ENCODE measurements at places on chromosomes 13 and 19.

GRCh38 chr19:38036707-38037611, 130.0 kb downstream of the SIPA1L3 start:
- no peak for DNase-seq

- DNase-seq = no peak
Measured at GRCh38 chr13:33262997-33263396, 22.6 kb downstream of the STARD13 start.

- no peak for DNase-seq
Measured at GRCh38 chr19:6358003-6358402, 3.3 kb upstream of the CLPP start.

DNA sequence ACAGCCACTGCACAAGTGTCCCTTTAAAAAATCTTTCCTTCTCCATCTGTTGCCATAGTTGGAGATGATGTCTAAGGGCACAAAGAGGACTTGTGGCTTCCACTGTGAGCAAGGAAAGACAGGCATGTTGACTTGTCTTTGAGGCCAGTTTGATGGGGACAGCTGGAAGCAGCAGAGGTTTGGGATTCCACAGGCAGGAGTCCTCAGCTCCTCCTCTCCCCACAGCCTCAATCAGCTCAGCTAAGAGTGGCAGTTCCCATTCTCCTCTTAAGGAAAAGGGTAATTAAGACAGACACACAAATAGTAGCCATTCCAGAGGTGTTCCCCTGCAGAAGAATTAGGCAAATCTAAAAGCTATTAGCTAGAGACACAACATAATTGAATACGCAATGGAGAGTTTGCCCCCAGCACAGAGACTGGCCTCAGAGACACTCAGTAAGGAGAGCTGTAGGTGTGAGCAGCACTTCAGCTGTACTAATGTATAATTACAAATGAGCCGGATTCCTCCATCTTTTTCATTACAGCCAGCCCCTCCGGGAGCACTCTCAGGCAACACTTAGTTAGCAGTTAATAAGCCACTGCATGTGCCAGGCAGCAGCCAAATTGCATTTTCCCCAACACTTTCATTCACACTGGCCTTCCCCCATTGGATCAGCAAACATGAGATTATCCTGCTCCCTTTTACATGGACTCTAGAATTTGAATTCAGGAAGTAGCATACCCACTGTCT, 434.0 kb downstream of the FOXO1 start:
- no peak for DNase-seq

Data from effector CD8-positive, alpha-beta T cell (primary cell).